ENCODE measurements at places on chromosomes 5 and 9.

- no peak overlapping the region for H3K4me3 ChIP-seq
- H3K4me1 ChIP-seq = peaks cover 3% of the 10 kb centered on the region
- no peaks in the 10 kb centered on the region for H3K27me3 ChIP-seq
- H3K36me3 ChIP-seq = no peaks in the 10 kb centered on the region
These were observed 66.4 kb downstream of the POU5F2 start for GRCh38 chr5:93674866-93675459.

- H3K27me3 ChIP-seq = no peaks in the 10 kb centered on the region
- H3K27ac ChIP-seq = no peak overlapping the region
These were observed 83.7 kb upstream of the SLIT3 start for GRCh38 chr5:169384661-169385060.

- no peaks in the 10 kb centered on the region for H3K4me1 ChIP-seq
- peak; percentile 30 for DNase-seq
- no peaks in the 10 kb centered on the region for H3K27me3 ChIP-seq
- H3K4me3 ChIP-seq = no peak overlapping the region
- H3K36me3 ChIP-seq = no peaks in the 10 kb centered on the region
These were observed 41.9 kb upstream of the AGXT2 start for GRCh38 chr5:35089334-35090314.

- no peaks in the 10 kb centered on the region for H3K27me3 ChIP-seq
- no peak for DNase-seq
- no peak overlapping the region for H3K4me3 ChIP-seq
- no peaks in the 10 kb centered on the region for H3K36me3 ChIP-seq
- H3K27ac ChIP-seq = peak overlapping the region; percentile 91
- H3K4me1 ChIP-seq = peaks cover 12% of the 10 kb centered on the region
These were observed 1.5 kb upstream of the PDGFRB start for GRCh38 chr5:150157168-150157567.

DNA sequence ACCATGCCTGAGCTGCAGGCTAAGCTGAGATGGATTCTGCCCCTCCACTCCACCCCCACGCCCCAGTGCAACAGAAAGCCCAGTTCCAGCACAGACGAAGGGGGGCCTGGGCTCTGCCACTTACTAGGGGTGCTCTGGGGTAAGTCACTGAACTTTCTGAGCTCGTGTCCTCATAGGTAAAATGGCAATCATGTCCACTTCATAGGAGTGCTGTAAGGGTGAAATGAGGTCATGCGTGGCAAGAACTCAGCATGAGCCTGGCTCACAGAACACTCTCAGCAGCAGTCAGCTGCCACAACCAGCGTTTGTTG lies 8.4 kb upstream of the PSD2 start:
- H3K27ac ChIP-seq = no peak overlapping the region
- peaks cover 15% of the 10 kb centered on the region for H3K4me1 ChIP-seq
- peak overlapping the region; percentile 57 for H3K4me3 ChIP-seq

DNA sequence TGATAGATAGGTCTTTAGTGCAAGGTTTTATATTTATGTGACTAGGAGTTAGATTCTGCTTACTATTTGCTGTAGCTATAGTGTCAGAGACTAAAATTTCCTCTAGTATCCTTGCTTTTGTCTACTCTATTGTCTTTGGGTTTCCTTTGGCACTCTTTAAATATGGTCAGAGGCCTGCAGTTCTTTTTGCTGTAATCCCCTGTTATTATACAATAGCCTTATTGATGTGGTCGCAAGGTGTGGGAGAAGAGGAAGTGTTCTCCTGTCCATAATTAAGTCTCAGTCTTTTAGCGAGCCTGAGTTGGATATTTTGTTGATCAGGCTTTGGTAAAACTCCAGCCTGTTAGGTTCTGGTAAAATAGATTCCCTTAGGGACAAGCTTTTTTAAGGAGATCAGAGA lies 34.9 kb downstream of the LURAP1L start:
- no peaks in the 10 kb centered on the region for H3K36me3 ChIP-seq
- H3K27me3 ChIP-seq = no peaks in the 10 kb centered on the region
- no peak for DNase-seq
- peaks cover 10% of the 10 kb centered on the region for H3K4me1 ChIP-seq

DNA sequence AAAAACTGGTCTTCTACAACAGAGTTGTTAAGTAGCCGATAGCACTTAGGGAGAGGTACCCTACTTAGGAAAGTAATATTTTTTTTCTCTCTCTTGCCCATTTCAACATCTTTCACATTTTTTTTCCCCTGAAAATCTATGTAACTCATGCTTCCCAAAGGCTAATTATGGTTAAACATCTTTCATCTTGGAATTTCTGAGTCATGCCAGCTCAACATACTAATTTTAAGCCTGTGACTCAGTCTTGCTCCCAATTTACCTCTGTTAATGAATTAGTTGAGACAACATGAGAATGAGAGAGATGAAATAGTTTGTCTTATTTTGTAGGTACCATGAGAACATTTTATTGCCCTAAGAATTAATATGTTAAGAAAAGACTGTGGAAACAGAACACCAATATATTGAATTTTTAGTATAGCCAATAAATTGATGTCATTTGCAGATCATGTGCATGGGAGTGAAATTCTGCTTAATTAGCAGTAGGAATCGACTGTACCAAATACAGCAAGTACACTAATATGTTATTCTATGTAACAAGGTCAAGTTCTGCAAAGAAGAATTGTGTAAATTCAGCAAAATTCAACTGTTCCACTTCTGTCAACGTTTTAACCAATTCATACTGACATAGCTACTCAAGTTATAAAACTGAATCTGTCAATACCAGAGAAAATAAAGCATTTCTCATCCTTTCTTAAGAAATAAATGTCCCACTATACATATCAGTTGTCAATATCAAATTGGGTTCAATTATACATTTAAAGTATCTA lies 550.0 kb downstream of the PTPRD start:
- no peak for DNase-seq
- H3K27me3 ChIP-seq = no peaks in the 10 kb centered on the region
- no peak overlapping the region for H3K27ac ChIP-seq
- H3K36me3 ChIP-seq = no peaks in the 10 kb centered on the region
- peaks cover 5% of the 10 kb centered on the region for H3K4me1 ChIP-seq
- no peak overlapping the region for H3K4me3 ChIP-seq

- H3K27ac ChIP-seq = no peak overlapping the region
- H3K4me1 ChIP-seq = no peaks in the 10 kb centered on the region
- H3K4me3 ChIP-seq = no peak overlapping the region
These were observed 473.5 kb upstream of the DAP start for GRCh38 chr5:11234501-11234911.

- H3K4me3 ChIP-seq = no peak overlapping the region
- H3K36me3 ChIP-seq = no peaks in the 10 kb centered on the region
- no peaks in the 10 kb centered on the region for H3K27me3 ChIP-seq
- no peak for DNase-seq
- peaks cover 6% of the 10 kb centered on the region for H3K4me1 ChIP-seq
These were observed 69.3 kb downstream of the TLE4 start for GRCh38 chr9:79641070-79641469.

DNA sequence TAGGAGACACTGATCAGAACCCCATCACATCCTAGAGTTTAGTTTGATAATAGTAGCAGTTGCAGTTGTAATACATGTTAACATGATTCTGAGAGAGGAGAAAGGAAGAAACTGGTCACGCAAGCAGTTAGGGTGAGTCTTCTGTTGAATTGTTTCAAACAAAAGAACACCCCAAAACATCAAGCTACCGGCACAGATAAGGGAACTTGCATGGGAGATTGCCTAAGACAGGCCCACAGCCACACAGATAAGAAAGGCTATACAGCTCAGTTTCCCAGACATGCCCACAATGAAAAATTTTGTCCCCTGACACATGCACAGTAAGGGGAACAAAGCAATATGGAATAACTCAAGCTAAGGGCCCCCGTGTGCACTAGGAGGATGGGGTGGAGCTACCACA lies 15.9 kb downstream of the HSPB3 start:
- H3K27me3 ChIP-seq = no peaks in the 10 kb centered on the region
- no peak for DNase-seq
- H3K4me3 ChIP-seq = no peak overlapping the region
- no peak overlapping the region for H3K27ac ChIP-seq
- H3K36me3 ChIP-seq = no peaks in the 10 kb centered on the region

GRCh38 chr9:126703002-126703865 lies 89.5 kb downstream of the LMX1B start:
- H3K27me3 ChIP-seq = peaks cover 10% of the 10 kb centered on the region
- no peak overlapping the region for H3K27ac ChIP-seq
- no peak for DNase-seq
- peaks cover 7% of the 10 kb centered on the region for H3K4me1 ChIP-seq

DNA sequence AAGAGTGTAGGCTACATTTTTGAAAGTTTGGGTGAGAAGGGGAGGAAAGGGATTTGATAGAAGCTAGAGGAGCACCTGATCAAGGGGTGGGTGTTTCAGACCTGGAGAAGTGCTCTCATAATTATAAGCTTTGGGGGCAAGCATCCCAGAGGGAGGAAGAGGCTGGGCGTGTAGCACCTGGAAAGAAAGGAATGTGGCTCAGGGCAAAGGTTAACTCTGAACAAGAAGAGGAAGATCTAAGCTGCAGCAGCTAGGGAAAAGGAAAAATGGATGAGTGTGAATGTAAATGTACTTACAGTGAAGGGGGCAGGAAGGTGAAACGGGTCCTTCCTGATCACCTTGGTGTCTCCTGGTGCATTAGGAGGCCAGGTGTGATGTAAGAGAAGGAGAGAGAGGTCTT lies 49.8 kb upstream of the ANKRD55 start:
- no peaks in the 10 kb centered on the region for H3K27me3 ChIP-seq
- no peak overlapping the region for H3K4me3 ChIP-seq
- H3K27ac ChIP-seq = no peak overlapping the region
- DNase-seq = no peak
- no peaks in the 10 kb centered on the region for H3K36me3 ChIP-seq
- H3K4me1 ChIP-seq = peaks cover 11% of the 10 kb centered on the region
